ENCODE measurements at places on chromosomes 12 and 14.

- no peak overlapping the region for H3K27ac ChIP-seq
- H3K36me3 ChIP-seq: no peaks in the 10 kb centered on the region
- no peak overlapping the region for H3K4me3 ChIP-seq
- no peaks in the 10 kb centered on the region for H3K4me1 ChIP-seq
- H3K27me3 ChIP-seq: no peaks in the 10 kb centered on the region
Measured at GRCh38 chr12:75994069-75994740, 37.4 kb downstream of the PHLDA1 start.

GRCh38 chr14:89479802-89480201, 62.8 kb upstream of the FOXN3 start:
- no peak overlapping the region for H3K27ac ChIP-seq
- H3K36me3 ChIP-seq: no peaks in the 10 kb centered on the region
- H3K27me3 ChIP-seq: no peaks in the 10 kb centered on the region

DNA sequence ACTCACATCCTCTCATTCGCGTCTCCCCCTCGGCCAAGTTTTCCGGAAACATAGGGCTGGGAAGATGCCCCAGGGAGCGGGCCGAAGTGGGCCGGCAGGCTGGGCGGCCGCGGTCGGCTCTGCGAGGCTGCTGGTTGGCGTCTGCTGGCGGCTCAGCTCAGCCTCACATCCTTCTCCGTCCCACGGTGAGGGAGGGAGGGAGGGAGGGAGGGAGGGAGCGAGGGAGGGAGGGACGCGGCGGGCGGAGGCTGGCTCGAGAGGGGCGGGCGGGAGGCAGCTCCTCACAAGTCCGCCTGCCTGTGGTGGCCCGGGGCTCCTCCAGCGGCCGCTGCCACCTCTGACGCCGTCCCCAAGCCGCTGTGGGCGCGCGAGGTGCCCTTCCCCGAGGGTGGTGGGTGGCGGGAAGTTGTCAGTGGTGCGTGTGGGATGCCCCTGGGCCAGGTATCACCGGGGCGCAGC, 93.8 kb downstream of the RFLNA start:
- DNase-seq: peak; percentile 85
- H3K36me3 ChIP-seq: no peaks in the 10 kb centered on the region
- H3K4me3 ChIP-seq: peak overlapping the region; percentile 50
- H3K4me1 ChIP-seq: peaks cover 69% of the 10 kb centered on the region
- no peaks in the 10 kb centered on the region for H3K27me3 ChIP-seq

DNA sequence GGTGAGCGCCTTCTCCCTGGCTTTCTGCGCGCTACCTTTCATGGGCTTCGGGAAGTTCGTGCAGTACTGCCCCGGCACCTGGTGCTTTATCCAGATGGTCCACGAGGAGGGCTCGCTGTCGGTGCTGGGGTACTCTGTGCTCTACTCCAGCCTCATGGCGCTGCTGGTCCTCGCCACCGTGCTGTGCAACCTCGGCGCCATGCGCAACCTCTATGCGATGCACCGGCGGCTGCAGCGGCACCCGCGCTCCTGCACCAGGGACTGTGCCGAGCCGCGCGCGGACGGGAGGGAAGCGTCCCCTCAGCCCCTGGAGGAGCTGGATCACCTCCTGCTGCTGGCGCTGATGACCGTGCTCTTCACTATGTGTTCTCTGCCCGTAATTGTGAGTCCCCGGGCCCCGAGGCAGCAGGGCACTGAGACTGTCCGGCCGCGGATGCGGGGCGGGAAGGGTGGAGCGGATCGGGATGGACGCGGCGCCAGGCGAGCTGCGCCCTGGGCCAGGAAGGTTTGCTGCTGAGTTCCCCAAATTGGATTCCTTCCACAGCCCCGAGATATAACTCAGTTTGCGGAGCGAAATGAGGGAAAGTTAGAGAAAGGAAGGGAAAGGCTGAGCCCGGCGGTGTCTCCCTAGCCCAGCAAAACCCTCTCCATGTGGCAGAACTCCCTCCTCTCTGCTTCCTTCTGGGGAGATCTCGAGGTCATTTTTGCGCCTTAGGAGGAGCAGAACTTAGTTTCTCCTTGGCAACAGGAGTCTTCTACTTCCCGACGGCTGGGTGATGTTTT, 972 bp downstream of the PTGDR start:
- peak overlapping the region; percentile 53 for H3K4me3 ChIP-seq
- H3K4me1 ChIP-seq: peaks cover 6% of the 10 kb centered on the region
- H3K36me3 ChIP-seq: no peaks in the 10 kb centered on the region
- no peaks in the 10 kb centered on the region for H3K27me3 ChIP-seq
- DNase-seq: no peak

GRCh38 chr14:102806447-102806846, 29.2 kb downstream of the TRAF3 start:
- H3K4me3 ChIP-seq: no peak overlapping the region
- H3K27ac ChIP-seq: no peak overlapping the region
- H3K27me3 ChIP-seq: no peaks in the 10 kb centered on the region

GRCh38 chr14:40911141-40911540, 695.5 kb upstream of the LRFN5 start:
- H3K4me3 ChIP-seq: no peak overlapping the region
- H3K36me3 ChIP-seq: no peaks in the 10 kb centered on the region
- DNase-seq: no peak
- H3K27ac ChIP-seq: no peak overlapping the region
- H3K4me1 ChIP-seq: no peaks in the 10 kb centered on the region
- H3K27me3 ChIP-seq: no peaks in the 10 kb centered on the region

DNA sequence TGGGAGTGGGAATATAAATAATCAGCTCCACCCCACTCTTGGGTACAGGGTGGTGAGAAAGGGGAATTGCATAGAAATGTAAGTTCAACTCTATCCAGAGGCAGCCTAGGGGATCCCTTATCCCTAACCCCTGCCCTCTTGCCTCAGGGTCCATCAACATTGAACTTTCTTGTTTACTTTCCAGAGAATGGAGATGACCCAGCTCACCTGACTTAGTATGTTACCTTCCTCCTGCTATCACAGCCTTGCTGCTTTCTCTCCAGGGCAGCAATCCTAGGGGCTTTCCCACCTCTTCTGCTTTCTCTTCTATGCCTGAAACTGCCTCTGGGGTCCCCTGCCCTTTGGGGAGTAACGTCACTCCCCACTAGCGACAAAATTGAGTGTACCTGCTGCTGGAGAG, 2.7 kb downstream of the LRP1 start:
- peak overlapping the region; percentile 98 for H3K27ac ChIP-seq
- DNase-seq: no peak
- H3K4me1 ChIP-seq: peaks cover 70% of the 10 kb centered on the region
- H3K27me3 ChIP-seq: no peaks in the 10 kb centered on the region
- H3K4me3 ChIP-seq: no peak overlapping the region

DNA sequence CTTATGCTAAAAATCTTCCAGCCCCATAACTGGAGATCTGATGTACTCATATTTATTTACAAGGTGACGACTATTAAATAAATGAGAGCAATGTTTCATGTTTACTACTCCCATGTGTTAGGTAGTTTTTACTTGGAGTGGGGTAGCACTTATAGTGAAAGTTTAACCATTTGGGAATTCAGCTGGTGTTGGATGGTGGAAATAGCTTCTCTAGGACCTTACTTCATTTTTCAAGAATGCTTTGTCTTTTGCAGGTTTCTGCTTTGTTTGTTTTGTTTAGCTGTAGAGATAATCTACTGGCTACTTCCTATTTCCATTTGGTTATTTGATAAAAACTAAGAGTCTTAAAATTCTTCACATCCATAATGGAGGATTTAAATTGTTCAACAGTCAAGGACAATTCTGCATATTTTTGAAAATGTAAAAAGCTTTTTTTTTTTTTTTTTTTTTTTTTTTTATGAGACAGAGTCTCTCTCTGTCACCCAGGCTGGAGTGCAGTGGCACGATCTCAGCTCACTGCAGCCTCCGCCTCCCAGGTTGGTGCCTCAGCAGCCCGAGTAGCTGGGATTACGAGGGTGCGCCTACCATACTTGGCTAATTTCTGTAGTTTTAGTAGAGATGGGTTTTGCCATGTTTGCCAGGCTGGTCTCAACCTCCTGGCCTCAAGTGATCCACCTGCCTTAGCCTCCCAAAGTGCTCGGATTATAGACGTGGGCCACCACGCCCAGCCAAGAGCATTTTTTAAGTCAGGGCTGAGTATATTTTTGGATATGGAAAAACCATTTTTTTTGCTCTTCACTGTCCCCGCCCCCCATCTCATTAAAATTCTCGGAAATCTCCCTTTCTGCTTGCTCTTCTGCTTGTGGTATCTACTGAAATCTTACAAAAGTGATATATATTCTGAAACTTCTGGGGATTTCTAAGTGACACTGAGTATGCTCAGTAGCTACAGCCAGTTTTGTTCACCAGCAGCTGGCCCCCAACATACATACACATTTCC, 1.4 kb upstream of the ABCD2 start:
- no peak for DNase-seq
- H3K4me3 ChIP-seq: peak overlapping the region; percentile 43
- no peak overlapping the region for H3K27ac ChIP-seq
- no peaks in the 10 kb centered on the region for H3K4me1 ChIP-seq
- no peaks in the 10 kb centered on the region for H3K27me3 ChIP-seq

DNA sequence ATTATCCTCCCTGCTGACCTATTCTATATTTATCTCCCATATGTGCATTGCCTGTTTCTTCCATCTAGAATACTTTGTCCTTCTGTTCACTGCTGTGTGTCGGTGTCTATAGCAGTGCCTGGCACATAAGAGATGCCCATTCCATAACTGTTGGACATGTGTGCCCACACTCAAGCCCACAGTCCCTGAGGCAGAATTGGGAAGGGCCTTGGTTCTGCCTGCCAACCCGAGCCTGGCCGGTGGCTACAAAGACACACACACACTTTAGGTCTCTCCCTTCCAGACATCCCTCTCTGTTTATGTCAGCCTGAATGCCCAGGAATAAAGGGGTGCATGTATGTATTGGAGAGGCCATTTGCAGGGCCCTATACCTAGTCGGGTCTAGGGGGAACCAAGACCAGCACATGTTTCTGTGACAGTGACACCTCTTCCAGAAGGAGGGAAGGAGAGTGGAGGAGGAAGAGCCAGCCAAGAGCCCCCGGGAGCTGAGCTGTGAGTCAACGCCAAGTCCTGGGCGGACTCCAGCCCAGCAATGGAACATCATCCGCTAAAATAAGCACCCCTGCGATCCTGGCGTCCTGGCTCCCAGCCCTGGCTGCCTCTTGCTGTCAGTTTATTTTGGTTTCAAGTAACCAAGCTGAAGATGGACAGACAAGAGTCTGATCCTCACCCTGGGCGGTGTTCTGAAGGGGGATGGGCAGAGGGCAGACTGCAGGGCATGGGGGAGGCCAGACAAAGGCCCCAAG, 4.3 kb upstream of the ASB2 start:
- no peak overlapping the region for H3K4me3 ChIP-seq
- no peaks in the 10 kb centered on the region for H3K36me3 ChIP-seq
- DNase-seq: no peak
- H3K27me3 ChIP-seq: no peaks in the 10 kb centered on the region

DNA sequence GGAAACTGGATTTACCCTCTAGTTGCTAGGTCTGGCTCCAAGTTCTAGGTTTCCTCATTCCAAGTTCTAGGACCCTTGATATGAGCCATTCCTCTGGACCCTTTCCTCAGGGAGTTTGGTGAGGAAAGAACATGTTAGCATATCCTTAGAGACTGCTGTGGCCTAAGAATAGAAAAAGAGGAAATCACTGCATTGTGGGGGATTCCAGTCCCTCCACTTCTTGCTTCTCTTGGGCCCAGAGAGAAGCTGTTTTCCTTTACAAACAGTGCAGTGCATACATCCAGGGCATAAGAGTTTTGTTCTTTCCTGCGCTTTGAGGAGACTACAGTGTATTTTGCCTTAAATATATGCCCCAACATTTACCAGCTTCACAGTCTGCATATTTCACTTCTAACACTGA, 59.0 kb downstream of the LLPH start:
- no peaks in the 10 kb centered on the region for H3K4me1 ChIP-seq
- no peak for DNase-seq
- H3K27me3 ChIP-seq: no peaks in the 10 kb centered on the region
- no peak overlapping the region for H3K4me3 ChIP-seq

GRCh38 chr14:94313991-94314655, 9.0 kb downstream of the SERPINA6 start:
- H3K27ac ChIP-seq: no peak overlapping the region
- no peaks in the 10 kb centered on the region for H3K4me1 ChIP-seq

- no peak overlapping the region for H3K4me3 ChIP-seq
- no peak overlapping the region for H3K27ac ChIP-seq
- H3K27me3 ChIP-seq: no peaks in the 10 kb centered on the region
- no peak for DNase-seq
Measured at GRCh38 chr12:19451196-19451595, 11.9 kb downstream of the AEBP2 start.

DNA sequence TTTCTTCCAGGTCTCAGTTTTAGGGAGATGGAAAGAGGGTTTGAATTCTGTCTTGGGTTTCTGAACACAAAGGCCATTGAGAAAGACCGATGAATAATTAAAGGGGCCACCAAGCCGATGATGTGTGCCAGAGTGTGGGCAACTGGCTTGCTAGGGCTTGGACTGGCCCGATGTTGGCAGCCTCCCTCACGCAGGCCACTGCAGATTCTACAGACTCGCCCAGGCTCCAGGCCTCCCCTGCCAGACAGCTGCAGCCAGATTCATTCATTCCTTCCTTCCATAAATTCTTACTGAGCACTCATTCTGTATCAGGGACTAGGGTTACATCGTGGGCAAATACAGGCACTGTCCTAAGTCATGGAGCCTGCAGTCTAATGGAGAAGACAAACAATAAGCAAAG, 34.9 kb downstream of the ACTN1 start:
- H3K4me3 ChIP-seq: no peak overlapping the region
- peaks cover 39% of the 10 kb centered on the region for H3K4me1 ChIP-seq
- DNase-seq: no peak
- H3K36me3 ChIP-seq: no peaks in the 10 kb centered on the region
- H3K27me3 ChIP-seq: no peaks in the 10 kb centered on the region

GRCh38 chr14:63676615-63677014, 34.9 kb upstream of the WDR89 start:
- H3K27me3 ChIP-seq: no peaks in the 10 kb centered on the region
- H3K36me3 ChIP-seq: no peaks in the 10 kb centered on the region
- no peaks in the 10 kb centered on the region for H3K4me1 ChIP-seq
- H3K27ac ChIP-seq: no peak overlapping the region

DNA sequence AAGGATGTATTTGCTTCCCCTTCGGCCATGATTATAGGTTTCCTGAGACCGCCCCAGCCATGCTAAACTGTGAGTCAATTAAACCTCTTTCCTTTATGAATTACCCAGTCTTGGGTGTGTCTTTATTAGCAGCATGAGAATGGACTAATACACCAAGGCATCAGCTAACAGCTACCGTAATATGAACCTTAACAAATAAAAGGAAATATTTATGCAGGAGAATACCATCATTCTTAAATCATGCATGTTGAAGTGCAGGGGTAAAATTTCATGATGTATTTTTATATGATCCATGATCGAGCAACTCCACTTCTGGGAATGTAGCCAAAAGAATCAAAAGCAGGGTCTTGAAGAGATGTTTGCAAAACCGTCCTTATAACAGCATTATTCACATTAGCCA, 379.0 kb downstream of the NPAS3 start:
- no peak overlapping the region for H3K27ac ChIP-seq
- no peaks in the 10 kb centered on the region for H3K27me3 ChIP-seq
- no peak overlapping the region for H3K4me3 ChIP-seq

GRCh38 chr14:75151851-75152250, 24.6 kb downstream of the TMED10 start:
- no peak overlapping the region for H3K27ac ChIP-seq
- no peaks in the 10 kb centered on the region for H3K36me3 ChIP-seq
- peaks cover 37% of the 10 kb centered on the region for H3K4me1 ChIP-seq

- no peak for DNase-seq
- no peak overlapping the region for H3K27ac ChIP-seq
- no peaks in the 10 kb centered on the region for H3K27me3 ChIP-seq
- no peak overlapping the region for H3K4me3 ChIP-seq
- no peaks in the 10 kb centered on the region for H3K4me1 ChIP-seq
- H3K36me3 ChIP-seq: no peaks in the 10 kb centered on the region
Measured at GRCh38 chr12:125129179-125129571, 63.9 kb downstream of the AACS start.

Data from testis (tissue), 5 donors.